ENCODE measurements at places on chromosomes 5 and 9.
A peak's percentile ranks its signal among the peaks of the same experiment; 100 is the strongest.

- DNase-seq: no peak
Measured at GRCh38 chr9:5892456-5893133, 1.9 kb downstream of the MLANA start.

DNA sequence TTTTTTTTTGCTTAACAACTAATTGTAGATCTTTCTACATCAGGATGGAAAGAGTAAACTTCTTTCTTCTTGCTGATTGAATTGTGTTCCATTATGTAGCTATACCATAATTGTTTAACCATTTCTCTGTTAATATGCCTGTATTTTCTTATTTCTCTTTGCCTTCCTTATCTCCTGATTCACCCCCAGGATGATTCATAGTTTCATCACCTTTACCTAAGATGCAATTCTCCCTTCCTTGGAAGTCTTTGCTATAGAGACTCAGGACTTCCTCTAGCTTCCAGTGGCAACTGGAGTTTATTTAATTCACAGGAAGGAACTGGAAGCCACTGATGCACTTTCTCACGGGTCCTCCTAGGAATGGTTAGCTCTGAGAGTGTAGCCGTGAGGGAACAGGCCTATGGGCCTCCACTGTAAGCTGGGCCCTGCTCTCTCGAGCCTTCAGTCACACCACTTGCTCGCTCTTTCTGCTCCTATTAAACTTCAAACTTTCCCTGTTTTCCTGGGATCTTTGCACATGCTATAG, 83.1 kb downstream of the FGF1 start:
- no peak for DNase-seq

DNA sequence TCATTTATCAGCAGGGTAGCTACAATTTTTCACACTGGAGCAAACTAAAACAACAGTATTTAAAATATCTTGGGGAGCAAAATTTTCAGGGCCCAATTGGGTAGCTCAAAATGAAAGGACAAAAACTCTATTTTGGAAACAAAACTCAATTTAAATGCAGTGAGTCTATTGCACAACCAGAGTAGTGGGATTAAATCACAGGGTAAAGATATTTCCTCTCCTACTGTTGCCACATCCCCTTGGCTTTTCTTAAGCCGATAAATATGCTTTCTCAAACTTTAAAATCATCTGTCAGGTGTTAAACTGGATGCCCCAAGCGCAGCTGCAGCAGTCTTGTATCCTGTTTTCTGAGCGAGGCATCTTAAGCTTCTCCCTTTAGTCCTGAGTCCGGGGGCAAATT, 1474.3 kb upstream of the CDH9 start:
- DNase-seq: no peak

- DNase-seq: no peak
Measured at GRCh38 chr5:113507601-113508000, 5.9 kb upstream of the YTHDC2 start.

DNA sequence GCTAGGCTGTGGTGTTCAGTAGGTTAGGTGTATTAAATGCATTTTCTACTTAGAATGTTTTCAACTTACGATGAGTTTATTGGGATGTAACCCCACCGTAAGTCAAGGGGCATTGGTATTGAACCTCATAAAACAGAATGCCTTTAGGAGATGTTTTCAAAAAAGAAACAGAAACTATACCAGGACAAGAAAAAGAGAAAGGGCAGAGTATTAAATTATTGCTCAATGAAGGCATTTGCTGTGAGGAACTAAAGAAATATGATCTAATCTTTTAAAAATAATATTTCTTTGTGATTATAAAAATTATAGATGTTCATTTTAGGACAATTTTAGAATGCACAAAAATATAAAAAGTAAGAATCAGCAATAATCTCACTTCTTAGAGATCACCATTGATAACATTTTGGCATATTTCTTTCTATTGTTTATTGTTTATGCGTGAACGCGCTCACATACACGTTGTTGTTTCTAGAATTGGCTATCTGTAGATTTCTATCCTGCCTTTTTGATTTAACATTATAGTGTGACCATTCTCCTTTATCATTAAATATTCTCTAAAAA, 8.0 kb downstream of the GALNT12 start:
- DNase-seq: no peak

- DNase-seq: no peak
Measured at GRCh38 chr5:113608113-113608596, 94.7 kb downstream of the YTHDC2 start.

- DNase-seq: peak; percentile 40
Measured at GRCh38 chr5:119743927-119744326, 114.6 kb downstream of the FAM170A start.

DNA sequence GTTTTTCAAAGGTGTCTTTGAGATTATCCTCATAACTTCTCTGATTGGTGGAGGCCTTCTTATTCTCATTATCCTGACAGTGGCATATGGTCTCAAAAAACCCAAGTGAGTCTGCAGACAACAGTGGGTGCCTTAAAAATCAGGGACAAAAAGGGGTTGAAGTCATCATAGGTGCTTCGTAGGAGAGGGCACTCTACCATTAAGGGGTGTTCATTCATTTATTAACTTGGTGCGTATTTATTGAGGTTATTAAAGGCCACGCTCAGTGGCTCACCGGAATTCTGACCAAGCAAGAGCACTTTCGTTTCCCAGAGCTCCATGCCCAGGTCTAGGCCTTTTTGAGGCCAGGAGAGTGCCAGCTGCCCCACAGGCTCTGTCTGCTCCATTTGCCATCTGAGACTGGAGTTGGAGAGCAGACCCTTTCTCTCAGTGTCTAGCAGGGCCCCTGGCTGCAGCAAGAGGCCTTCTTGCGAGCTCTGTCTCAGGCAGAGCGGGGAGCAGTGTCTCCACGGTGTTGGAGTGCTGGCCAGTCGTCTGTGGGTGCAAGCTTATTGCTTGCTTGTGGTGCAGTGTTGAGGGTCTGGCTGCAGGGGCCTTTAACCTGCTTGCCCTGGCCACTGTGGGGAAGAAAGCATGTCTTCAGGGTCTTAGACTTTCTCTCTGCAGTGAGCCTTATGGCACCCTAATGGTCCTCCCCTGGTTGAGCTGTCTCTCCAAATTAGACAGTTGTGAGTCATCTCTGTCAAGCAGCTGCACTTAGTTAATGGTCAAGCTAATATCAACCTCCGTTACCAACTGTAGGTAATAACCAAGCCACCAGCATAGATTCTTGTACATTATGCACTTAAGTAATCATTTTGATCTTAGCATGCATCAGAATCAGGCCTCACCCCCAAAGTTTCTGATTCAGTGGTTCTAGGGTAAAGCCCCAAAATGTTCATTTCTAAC, 62.6 kb downstream of the IL31RA start:
- DNase-seq: no peak

DNA sequence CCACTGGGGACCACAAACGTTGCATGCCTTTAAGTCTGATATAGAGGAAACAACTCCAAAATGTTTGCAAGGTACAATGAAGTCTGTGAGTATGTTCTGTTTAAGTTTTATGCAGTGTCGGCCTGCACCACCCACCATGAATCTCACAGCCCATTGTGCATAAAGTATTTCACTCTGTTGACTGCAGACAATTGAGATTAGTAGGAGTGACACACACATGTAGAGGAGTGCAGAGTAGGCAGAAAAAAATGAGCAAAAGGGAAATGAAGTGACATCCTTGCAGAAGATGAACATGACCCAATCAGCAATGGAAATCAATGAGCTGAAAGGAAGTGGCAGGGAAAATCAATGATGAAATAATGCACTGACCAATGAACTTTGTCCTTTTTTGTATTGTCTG, 315.6 kb upstream of the PTPRD start:
- DNase-seq: no peak

DNA sequence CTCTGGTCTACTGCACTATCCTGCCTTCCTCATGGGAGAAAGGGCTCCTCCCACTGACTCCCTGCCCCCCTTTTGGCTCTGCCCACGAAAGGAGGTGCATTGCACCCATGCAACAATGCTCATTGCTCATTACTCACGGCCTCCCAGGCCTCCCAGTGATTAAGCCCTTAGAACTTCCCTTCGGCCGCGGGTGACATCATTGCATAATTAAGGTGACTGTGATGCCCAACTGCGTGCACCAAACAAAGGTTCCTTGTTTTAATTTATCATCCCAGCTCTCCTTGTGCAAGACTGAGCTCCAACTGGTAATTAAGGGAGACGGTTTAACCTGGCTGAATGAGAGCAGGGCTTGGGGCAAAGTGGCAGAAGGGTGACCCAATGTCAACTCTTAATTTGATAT, 180.4 kb downstream of the GAS1 start:
- peak; percentile 28 for DNase-seq

DNA sequence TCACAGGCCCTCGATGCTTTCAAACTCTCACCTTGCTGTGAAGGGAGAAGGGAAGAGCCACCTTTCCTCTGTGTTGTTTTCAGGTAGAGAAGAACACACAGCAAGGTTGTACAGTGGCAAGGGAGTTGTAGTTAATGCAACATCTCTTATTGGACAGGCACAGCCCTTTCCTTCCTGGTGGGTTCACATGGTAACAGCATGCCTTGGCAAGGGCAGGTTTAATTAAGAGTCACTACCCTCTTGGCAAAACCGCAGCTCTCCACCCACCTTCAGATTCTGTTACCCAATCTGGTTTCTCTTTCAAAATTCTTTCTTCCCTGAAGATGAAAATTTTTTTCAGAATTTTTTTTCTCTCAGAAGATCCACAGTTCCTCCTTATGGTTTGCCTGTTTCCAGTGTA, 253.1 kb downstream of the TLR4 start:
- no peak for DNase-seq

DNA sequence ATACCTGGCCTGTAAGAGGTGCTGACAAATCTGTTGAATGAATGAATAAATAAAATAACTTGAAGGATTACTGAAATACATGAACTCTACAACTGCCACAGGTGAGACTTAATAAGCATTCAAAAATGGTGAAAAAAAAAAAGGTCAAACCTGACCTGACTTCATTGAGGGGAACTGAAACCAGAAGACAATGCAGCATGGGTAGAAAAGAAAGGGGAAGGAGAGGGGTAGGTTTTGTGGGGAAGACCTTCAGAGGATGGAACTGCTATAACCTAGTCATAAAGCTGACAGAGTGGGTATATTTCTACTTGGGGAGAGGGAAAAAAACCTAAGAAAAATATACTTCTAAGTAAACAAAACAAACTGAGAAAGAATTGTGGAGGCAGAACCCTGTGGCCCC, 56.6 kb downstream of the RASEF start:
- DNase-seq: no peak

DNA sequence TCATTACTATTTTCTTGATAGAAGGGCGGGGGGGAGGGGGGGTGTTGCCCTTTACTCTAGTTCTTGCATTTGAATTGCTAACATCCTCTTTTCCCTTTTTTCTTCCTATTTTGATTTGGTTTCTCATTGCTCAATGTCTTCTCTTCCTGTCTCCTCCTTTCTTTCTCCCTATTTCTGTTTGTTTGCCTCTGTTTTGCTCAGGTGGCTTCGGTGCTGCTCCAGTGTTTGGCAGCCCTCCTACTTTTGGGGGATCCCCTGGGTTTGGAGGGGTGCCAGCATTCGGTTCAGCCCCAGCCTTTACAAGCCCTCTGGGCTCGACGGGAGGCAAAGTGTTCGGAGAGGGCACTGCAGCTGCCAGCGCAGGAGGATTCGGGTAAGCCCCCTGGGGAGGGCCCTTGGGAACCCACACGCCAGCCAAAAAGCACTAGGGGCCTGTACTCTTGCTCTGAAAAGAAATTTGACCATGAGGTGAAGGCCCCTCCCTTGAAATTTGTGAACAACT, 48.3 kb downstream of the FAM78A start:
- DNase-seq: no peak

DNA sequence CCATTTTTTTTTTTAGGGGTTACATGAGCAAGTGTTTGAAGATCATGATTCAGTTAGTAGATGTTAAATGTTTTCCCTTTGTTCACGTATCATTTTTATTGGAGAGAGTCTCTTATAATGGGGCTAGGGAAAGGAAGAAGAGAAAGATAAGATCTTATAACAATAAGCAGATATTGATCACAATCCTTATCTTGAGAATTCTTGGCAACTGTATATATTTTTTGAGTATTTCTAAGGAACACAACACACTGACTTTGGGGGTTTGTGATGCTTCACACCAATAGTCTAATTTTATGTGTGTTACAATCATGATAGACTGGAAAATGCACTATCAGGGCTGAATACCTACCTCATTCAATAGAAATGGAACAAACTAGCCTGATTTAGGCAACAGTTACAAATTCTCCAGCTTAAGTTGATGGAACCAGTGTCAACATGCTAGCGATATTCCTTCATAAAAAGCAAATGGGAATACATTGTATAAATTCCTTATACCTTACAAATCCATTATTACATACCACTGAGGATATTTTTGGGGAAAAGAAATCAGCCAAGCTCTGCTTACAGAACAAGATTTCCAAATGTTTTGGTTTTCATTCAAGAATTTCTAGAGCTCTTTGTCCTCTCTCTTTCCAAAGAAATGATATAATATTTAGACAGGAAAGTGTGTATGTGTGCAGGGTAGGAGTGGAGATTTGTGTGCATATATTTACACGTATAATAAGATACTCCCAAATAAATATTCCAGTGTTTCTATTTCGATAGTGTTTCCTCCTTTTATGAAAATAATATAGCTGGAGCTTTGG, 41.5 kb downstream of the SVEP1 start:
- DNase-seq: no peak

GRCh38 chr9:130174025-130174424, 1.8 kb downstream of the NCS1 start:
- DNase-seq: no peak

DNA sequence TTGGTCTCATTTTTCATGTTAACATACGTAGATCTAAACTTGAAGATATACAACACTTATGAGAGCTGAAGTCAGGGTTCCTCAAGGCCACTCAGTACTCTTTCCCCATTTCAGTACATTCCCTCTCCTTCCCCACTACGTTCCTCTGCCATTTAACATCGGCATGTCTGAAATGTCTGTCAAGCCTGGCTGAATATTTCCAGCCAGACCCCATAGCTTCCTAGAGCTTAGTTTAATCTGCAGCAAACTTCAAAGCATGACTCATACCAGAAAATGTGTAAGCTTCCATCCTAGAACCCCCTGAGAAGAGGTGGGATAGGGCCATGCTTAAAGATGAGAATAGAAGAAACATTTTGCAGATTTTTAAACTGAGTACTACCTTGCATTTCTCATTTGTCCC, 6.2 kb downstream of the GZMA start:
- no peak for DNase-seq

- no peak for DNase-seq
Measured at GRCh38 chr5:124902097-124902821, 155.8 kb upstream of the ZNF608 start.

- no peak for DNase-seq
Measured at GRCh38 chr5:136090319-136090718, 42.3 kb upstream of the SMAD5 start.

All from NCI-H460 (cell line).